ENCODE measurements at places on chromosomes 16 and 17.
A peak's percentile ranks its signal among the peaks of the same experiment; 100 is the strongest.

DNA sequence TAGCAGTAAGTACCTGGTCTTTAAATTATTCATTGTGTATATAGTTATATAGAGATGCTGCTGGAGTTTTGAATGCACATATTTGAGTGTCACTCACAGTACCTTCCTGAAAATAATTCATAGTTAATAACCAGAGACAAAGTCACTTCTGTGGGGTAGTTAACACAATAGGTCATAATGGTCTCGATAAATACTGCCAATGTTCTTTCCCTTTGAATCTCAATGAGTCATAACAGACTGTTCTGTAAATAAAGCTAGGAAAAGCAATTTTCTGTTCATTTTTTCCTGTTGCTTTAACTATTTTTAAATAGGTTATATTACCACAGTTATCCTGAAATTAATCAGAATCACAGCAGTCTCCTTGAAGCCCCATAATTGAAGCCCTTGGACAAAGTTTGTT lies 87.2 kb downstream of the MAP2K4 start:
- DNase-seq = peak; percentile 5

DNA sequence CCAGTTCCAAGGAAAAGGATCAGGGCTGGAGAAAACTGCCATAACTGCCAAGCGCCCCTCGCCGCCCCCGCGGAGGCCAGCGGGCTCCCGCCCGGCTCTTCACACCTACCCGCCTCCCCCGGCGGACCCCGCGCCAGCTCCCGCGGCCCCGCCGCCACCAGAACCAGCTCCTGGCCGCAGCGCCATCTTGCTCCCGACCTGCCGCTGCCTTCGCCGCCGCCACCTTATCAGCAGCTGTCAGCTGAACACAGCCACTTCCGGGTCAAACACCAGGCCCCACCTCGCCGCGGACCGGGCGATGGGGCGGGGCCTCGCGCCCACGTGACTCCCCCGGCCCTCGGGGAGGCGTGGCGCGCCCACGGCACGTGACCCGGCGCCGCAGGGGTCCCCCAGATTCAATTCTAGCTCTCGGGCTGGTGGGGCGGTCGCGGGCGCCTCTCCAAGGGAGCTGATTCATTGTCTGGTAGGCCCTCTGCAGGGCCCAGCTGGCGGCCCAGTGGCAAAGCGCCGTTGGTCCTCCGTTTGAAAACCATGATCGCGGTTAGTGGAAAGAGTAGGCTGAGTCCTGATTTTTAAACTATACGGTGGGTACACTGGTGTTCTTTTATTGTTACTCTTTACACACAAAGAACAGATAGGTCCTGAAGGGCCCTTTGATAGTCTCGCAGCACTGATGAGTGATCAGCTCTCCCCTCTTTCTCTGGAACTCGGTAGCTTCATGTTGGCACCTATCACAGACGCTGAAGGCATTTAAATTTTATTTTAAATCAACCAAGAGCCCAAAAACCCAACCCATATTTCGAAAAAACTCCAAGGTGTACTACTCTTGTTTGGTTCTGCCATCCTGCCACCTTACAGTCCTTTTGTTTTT lies at the start of gene SYNRG:
SYNRG (minus strand) TSS at position 249 of the 871 bp plus-strand sequence; CDS start at position 186, 63 bp downstream.
- peak; percentile 98 for DNase-seq

DNA sequence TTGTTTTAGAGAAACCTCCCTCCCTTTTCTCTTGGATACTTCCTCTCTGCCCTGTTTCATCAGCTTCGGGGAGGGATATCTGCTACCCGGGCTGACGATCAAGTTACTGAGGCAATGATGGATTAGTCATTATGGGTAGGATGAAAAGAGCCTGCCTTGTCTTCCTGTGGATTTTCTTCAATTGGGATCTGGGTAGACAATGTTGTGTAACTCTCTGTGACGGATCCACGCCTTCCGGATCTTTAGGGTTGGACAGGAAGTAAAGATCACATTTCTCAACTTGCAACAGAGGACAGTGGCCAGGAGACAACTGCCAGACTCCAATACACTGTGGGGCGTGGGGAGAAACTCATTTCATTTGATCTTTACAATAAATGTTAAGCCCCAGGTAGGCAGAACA lies 11.3 kb upstream of the CHST6 start:
- DNase-seq = peak; percentile 81

DNA sequence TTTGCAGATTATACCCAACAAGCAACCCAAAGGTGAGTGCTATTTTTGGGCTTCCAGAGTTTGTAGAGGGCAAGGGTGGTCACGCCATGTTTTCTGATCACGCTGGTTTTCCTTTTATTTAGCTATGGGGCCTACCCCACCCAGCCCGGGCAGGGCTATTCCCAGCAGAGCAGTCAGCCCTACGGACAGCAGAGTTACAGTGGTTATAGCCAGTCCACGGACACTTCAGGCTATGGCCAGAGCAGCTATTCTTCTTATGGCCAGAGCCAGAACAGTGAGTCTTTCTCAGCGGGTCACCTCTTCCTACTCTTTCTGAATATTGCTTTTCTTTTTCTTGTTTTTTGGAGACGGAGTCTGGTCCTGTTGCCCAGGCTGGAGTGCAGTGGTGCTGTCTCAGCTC lies 2.5 kb downstream of the FUS start:
- DNase-seq = no peak

DNA sequence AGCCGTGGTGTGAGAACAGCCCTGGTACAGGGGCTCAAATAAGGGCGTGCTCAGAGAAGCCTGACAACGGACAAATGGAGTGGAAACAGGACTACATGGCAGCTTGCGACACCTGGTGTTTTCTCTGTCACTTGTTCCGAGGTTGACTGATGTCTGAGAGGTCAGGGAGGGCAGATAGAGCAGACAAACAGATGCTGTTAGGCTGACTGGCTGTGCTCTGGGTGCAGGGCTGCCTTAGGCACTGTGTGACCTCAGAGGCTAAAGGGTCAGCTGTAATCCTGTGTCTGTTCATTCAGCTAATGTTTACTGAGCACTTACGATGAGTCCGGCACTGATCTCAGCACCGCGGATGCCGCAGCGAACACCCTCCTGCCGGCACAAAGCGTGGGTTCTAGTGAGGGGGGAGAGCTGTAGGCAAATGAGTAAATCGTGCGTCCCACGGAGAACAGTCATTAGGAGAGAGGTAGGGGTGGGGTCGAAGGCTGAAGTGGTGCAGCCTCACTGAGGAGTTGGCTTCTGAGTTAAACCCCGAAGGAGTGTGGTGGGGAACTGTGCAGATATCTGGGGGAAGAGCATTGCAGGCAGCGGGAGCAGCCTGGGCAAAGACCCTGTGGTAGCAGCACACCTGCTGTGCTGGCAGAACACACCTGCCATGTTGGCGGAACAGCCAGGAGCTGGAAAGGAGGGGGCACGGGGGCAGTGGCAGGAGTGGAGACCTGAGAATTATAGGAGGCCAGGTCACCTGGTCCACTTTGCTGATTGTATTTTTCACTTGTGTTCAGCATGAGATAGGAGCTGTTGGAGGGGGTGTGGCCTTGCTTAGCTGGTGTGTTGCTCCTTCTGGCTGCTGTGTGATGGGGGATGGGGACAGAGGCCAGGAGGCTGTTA lies 35.0 kb downstream of the GPT2 start:
- DNase-seq = no peak

GRCh38 chr16:17557480-17557879 lies 86.7 kb upstream of the XYLT1 start:
- DNase-seq = no peak

GRCh38 chr16:1244881-1245280 lies 4.4 kb downstream of the TPSAB1 start:
- DNase-seq = no peak

DNA sequence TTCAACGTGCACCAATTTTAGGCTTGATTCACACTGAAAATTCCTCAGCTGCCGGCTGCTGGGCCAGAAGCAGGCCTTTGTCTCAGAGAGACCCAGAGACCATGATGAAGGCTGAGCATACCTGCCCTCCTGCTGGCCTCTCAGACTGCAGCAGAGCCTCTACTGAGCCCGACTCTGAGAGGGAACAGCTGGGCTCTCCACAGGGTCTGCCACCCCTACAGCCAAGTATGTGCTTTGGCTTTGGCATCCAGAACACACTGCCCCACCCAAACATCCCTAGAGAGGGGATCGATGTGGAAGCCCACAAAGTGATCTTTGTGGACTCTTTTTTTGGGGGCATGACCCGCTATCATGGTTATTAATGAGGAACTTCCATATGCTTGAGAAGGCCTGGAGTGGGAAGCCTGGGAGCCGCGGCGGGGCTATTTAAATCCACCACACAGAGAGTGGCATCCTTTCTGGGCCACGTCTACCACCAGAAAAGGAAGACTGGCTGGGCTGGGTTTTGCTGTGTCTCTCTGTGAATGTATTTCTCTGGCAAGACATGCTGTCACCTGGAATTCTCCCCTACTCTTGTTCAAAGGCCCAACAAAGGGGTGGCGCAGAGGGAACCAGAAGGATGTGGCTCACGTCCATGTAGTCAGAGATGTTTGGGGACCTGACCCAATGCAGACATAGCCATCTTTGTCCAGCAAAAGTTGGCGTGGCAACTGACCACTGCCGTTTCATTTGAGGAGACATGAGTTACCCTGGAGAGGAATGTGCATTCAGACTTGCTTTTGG lies 69.3 kb downstream of the GNAO1 start:
- DNase-seq = no peak

DNA sequence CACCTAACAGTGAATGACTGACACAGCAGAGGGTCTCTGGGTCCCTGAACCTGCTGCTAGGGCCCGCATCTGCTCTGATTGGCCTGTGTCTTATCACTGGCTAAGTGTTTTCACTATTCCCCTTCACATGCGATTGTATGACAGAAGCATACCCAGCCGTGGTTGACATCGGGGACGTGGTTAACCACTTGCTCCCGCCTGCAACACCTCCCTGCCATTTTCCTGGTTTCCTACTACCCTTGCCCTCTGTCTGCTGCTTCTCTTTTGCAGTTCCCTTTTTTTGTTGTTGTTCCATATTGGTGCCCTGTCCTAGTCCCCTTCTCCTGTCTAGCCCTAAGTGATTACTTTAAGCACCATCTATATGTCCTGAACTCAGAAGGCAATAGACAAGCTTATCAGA lies 177.0 kb downstream of the RGS9 start:
- DNase-seq = no peak

- no peak for DNase-seq
Observed at GRCh38 chr16:49552313-49552928, 178.8 kb downstream of the C16orf78 start.

DNA sequence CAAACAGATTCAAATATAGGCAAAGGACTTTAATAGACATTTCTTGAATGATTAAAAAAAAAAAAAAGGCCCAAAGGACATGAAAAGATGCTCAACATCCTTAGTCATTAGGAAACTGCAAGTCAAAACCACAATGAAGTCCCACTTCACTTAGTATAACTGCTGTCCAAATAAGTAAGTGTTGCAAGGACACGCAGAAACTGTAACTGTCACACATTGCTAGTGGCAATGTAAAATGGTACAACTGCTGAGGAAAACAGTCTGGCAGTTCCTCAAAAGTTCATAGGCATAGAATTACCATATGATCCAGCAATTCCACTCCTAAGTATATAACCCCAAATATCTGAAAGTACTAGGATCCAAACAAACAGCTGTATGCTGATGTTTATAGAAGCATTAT lies 112.7 kb downstream of the BRIP1 start:
- no peak for DNase-seq

DNA sequence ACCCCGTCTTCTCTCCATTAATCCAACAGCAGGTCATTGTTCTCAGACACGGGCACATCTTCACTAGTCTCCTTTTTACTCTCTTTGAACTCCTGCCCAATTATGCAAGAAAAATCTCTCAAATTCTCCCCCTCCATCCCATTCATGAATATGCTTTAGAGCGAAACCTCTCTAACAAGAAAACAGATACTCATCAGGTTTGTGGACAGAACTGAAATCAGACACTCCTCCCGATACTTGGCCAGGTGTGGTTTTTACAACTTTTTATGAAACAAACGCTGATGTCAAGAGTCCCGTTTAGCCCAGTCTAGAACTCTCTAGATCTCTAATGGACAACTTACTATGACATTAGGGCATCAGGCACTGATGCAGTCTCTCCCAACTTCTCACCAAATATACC lies 40.9 kb downstream of the PIK3R5 start:
- DNase-seq = no peak

- DNase-seq = no peak
Observed at GRCh38 chr17:78544881-78545755, 32.1 kb downstream of the DNAH17 start.

- DNase-seq = no peak
Observed at GRCh38 chr17:50594128-50594823, 33.8 kb downstream of the CACNA1G start.

DNA sequence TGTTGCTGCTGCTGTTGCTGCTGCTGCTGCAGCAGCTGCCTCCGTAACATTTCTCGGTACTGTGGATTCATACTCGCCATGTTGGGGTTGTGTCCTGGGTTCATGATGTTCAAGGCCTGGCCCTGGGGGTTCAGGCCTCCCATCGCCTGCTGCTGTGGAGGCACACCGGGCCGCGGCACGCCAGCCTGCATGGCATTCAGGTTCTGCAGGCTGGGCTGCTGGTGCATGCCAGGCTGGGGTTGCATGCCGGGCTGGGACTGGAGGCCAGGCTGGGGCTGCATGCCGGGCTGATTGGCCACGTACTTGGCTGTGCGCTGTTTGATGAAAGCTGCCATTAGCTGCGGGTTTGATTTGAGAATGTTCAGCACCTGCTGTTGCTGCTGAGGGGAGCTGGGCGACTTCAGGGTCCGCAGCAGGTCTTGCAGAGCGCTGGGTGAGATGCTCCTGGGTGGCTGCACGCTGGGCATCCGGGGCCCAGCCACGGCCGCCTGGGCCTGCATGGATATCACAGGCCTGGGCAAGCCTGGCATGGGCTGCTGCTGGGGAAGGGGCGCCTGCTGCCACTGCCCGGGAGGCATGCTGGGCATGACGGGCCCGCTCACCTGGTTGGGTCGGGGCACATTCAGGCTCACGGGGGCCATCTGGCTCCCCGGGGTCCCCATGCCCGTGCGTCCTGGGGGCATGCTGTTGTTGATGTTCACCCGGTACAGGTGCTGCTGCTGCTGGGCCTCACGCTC lies 11.3 kb upstream of the TRAP1 start:
- no peak for DNase-seq

- no peak for DNase-seq
Observed at GRCh38 chr17:37849617-37849972, 74.6 kb upstream of the TBC1D3K start.

GRCh38 chr16:58503863-58504688 lies 4.1 kb downstream of the NDRG4 start:
- no peak for DNase-seq

DNA sequence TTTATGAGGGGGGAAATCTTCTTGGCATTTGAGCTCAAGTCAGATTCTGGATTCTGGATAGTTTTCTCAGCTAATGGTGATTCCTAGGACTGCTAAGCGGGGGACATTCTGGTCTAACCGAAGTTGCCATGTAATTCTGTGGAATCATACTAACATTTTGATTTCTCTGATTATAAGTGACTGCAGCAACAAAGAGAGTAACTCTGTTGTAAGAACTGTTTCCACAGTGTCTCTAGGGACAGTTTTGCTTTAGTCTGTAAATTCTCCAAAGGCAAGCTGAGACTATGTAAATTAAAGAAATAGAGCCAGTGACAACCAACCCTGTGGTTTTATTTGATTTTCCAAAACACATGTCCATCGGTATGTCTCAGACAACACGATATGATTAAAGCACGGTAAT lies 286.2 kb downstream of the IRX3 start:
- no peak for DNase-seq

GRCh38 chr16:29961127-29961478 lies 776 bp upstream of the TMEM219 start:
- no peak for DNase-seq

- no peak for DNase-seq
Observed at GRCh38 chr16:49970797-49971431, 54.1 kb upstream of the CNEP1R1 start.
